ENCODE measurements at places on chromosomes 1 and 21.

DNA sequence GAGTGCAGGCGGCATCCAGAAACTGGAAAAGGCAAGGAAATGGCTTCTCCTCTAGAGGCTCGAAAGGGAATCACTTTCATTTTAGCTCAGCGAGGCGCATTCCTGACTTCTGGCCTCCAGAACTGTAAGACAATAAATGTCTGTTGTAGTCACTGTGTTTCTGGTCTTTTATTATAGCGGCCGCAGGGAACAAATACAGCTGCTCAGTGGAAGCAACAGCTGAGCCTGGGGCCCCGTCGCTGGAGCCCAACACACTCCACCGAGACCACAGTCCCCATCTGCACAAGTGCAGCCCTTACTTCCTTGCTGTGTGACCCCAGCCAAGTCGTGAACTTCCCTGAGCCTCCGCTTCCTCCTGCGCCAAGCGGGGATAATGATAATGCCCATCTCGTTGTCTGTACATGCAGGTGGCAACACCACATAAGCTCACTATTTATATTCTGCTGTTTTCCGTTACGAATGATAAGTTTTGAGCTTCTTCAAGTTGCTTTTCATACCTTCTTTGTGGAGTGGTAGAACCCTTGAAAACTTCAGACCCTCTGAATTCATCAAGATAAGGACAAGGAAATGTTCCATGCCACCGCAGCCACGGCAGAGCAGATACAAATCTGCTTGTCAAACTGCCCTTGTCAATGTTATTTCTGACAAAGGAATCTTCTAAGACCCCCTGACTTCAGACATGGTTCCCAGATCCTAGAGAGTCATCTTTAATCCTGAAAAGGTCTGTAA, 3.2 kb upstream of the LAPTM5 start:
- no peak for DNase-seq

GRCh38 chr1:91053630-91054029, 31.8 kb upstream of the ZNF644 start:
- DNase-seq, result no peak

GRCh38 chr1:78375996-78376395, 114.8 kb upstream of the PTGFR start:
- no peak for DNase-seq

DNA sequence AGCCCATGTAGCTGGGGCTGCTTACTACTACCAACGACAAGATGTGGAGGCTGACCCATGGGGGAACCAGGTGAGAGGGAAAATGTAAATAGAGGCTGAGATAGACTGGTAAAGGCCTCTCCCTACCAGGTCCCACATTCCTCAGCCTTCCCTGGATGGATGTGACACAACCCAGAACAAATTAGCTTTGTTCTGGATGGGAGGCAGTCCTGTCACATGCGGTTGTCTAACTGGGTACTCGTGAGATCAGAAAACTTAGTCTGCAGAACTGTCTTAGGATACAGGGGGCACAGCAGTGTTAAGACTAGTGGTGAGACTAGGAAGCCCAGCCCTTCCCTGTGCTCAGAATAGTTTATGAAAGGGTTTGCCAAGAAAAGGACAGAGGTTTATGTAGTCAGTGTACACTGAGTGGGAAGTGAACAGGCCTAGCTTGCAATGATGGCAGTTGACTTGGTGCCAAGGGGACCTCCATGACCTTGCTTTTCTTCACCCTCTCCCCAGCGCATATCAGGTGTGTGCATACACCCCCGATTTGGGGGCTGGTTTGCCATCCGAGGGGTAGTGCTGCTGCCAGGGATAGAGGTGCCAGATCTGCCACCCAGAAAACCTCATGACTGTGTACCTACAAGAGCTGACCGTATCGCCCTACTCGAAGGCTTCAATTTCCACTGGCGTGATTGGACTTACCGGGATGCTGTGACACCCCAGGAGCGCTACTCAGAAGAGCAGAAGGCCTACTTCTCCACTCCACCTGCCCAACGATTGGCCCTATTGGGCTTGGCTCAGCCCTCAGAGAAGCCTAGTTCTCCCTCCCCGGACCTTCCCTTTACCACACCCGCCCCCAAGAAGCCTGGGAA, 8.4 kb downstream of the MMACHC start:
- DNase-seq, result no peak

DNA sequence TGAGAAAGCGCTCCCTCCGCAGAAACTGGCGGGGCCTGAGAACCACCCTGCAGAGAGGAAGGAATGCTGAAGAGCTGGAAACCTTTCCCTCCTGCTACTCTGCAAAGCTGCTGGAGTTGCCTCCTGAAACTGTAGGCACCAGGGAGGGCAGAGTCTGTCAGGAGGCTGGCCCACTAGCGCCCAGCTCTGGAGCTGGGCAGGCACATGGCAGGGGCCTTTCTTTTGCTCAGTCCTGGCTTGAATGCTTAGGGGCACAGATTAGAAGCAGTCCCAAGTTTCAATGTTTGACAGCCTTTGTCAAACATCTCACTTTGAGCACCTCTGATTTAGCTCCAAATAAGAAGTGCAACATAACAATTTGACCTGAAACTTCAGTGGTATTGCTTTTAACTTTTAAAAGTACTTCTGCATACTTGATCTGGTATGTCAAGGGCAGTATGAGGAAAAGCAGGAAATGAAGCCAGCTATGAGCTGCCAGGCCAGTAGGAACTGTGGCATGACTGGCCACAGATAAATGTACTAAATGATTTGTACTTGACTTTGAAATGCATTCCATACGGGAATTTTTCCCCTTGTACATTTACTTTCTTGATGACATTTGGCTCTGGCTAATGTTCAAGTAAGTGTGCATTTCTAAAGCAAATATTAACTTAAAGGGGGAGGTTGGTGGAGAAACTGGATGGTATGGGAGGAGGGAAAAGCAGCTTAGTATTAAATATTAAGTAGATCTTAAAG, 7.2 kb downstream of the C1orf116 start:
- DNase-seq, result no peak

DNA sequence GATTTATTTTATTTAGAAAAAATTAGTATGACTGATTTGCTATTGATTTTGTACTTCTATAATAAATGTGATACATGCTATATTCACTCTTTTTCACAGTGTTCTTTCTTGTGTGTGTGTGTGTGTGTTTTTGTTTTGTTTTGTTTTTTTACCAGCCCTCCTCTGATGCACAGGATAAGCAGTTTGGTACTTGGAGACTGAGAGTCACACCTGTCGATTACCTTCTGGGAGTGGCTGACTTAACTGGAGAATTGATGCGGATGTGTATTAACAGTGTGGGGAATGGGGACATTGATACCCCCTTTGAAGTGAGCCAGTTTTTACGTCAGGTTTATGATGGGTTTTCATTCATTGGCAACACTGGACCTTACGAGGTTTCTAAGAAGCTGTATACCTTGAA, 35.9 kb downstream of the TSNAX start:
- no peak for DNase-seq
